ENCODE measurements at places on chromosomes 7 and 10. TPM values are rescaled to one million over a fixed set of nuclear protein-coding genes. Genes with fewer than 3 reads are reported as not detected.

Gene CLDN4
- total RNA-seq: 0.14 TPM

Gene ATG9B
- 3.5 TPM for total RNA-seq

Gene BLNK
- not detected for total RNA-seq

Gene CPN1
- total RNA-seq: not detected

DNA sequence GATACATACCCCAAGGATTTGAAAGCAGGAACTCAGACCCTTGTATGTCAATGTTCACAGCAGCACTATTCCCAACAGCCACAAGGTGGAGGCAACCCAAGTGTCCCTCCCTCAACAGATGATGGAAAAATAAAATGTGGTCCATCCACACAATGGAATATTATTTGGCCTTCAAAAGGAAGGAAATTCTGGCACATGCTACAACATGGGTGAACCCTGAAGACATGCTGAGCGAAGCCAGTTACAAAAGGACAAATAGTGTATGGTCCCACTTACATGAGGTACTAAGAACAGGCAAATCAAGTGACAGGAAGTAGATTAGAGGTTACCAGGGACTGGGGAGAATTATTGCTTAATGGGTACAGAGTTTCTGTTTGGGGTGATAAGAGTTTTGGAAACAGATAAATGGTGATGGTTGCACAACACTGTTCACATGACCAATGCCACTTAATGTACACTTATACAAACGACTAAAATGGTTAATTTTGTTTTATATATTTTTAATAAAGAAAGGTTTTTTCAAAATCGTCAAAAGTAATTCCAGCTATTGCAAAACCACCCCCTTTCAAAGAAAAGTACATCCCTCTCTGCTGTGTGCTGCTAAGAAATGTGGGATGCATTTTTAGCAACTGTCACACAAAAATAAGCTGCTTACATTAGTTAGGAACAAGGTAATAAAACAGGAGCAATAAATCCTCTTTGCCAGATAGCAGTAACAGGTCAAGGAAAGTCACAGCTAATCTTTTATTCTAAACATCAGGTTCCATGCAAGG, 85.7 kb downstream of the GRB10 start:
- no peak overlapping the region for H3K27ac ChIP-seq
- no peaks in the 10 kb centered on the region for H3K27me3 ChIP-seq
- H3K4me1 ChIP-seq: peaks cover 11% of the 10 kb centered on the region
- DNase-seq: no peak
- H3K4me3 ChIP-seq: no peak overlapping the region

DNA sequence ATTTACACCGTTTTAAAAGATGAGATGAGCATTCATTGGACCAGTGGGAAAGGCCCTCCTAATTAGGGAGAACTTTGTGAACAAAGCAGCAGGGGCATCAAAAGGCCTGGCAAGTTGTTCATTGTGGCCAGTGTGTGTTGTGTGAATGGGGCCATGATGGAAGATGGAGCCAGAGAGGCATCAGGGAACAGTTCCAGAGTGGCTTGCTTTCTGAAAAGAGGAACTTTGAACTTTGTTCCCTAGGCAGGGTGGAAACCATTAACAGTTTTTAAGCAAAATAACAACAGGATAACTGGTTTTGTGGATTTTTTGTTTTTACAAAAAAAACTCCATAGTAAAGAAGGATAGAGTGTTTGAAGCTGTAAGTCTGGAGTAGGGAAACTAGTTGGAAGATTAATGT, 12.5 kb downstream of the SUV39H2 start:
- H3K27me3 ChIP-seq: no peaks in the 10 kb centered on the region
- H3K4me3 ChIP-seq: no peak overlapping the region
- no peak overlapping the region for H3K27ac ChIP-seq
- H3K36me3 ChIP-seq: peaks cover 2% of the 10 kb centered on the region

GRCh38 chr7:107936312-107936711, 45.3 kb downstream of the DLD start:
- H3K36me3 ChIP-seq: peaks cover 10% of the 10 kb centered on the region

GRCh38 chr7:128783143-128783861, 7.7 kb upstream of the OPN1SW start:
- H3K4me1 ChIP-seq: no peaks in the 10 kb centered on the region
- H3K27me3 ChIP-seq: no peaks in the 10 kb centered on the region
- H3K27ac ChIP-seq: no peak overlapping the region
- no peak overlapping the region for H3K4me3 ChIP-seq
- peak; percentile 20 for DNase-seq

DNA sequence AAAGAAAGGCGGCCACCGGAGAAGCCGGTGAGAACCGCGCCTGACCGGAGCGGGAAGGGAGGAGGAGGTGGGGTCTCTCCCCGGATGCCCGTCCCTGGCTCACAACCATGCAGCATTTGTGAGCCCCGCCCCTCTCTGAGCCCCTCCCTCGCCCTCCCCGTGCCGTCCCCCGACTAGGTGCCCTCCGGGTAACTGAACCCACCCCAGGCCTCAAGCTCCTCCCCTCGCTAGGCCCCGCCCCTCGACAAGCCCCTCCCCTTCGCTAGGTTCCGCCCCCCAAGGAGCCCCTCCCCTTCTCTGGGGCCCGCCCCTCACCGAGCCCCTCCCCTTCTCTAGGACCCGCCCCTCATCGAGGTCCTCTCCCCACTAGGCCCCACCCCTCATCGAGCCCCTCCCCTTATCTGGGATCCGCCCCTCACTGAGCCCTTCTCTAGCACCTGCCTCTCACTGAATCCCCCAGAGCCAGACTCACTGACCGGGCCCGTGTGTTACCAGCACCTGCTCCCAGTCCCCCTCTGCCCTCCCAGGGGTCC, 42.2 kb upstream of the HSPB1 start:
- H3K4me3 ChIP-seq: no peak overlapping the region
- H3K27me3 ChIP-seq: peaks cover 22% of the 10 kb centered on the region
- H3K36me3 ChIP-seq: no peaks in the 10 kb centered on the region
- no peaks in the 10 kb centered on the region for H3K4me1 ChIP-seq
- H3K27ac ChIP-seq: no peak overlapping the region
- peak; percentile 62 for DNase-seq

DNA sequence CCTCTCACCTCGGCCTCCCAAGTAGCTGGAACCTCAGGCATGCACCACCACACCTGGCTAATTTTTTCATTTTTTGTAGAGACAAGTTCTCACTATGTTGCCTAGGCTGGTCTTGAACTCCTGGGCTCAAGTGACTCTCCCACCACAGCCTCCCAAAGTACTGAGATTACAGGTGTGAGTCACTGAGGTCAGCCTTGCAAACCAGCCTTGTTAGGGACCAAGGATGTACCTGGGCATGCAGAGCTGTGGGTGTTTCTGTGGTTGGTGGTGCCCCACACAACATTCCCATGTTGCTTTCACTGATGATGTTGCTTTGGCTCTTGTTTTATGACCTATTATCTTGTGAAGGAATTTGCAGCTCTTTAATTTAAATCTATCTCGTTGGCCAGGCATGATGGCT, 54.8 kb downstream of the OTUD1 start:
- no peaks in the 10 kb centered on the region for H3K36me3 ChIP-seq
- no peak overlapping the region for H3K4me3 ChIP-seq
- peaks cover 2% of the 10 kb centered on the region for H3K27me3 ChIP-seq
- no peak overlapping the region for H3K27ac ChIP-seq
- H3K4me1 ChIP-seq: no peaks in the 10 kb centered on the region
- DNase-seq: peak; percentile 25

GRCh38 chr7:3239291-3239691, 61.8 kb upstream of the SDK1 start:
- no peak overlapping the region for H3K27ac ChIP-seq
- peaks cover 4% of the 10 kb centered on the region for H3K36me3 ChIP-seq
- H3K4me1 ChIP-seq: no peaks in the 10 kb centered on the region
- DNase-seq: no peak
- H3K27me3 ChIP-seq: peaks cover 5% of the 10 kb centered on the region

- H3K4me3 ChIP-seq: no peak overlapping the region
- H3K4me1 ChIP-seq: no peaks in the 10 kb centered on the region
- no peaks in the 10 kb centered on the region for H3K27me3 ChIP-seq
- DNase-seq: peak; percentile 3
These were observed 102.2 kb upstream of the RET start for GRCh38 chr10:42974693-42975002.

DNA sequence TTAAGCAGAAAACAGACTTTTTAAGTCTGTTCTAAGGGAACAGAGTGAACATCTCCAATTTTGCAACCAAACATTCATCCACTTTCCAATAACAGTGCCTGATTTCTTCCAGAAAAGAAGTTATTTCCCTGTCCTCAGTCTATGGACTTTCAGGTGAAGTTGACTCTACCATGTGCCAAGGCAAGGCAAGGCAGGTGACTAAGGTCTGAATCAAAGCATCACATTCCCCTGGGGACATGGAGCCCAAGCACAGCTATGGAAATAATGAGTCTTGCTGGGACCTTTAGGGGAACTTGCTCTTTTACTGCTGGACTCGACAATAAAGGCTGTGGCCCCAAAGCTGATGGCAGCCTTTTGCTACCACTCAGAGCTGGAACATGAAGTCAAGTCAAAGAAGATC, 182.2 kb downstream of the FGFR2 start:
- H3K4me1 ChIP-seq: no peaks in the 10 kb centered on the region
- no peak overlapping the region for H3K4me3 ChIP-seq
- no peak for DNase-seq
- no peaks in the 10 kb centered on the region for H3K27me3 ChIP-seq
- no peak overlapping the region for H3K27ac ChIP-seq
- no peaks in the 10 kb centered on the region for H3K36me3 ChIP-seq

DNA sequence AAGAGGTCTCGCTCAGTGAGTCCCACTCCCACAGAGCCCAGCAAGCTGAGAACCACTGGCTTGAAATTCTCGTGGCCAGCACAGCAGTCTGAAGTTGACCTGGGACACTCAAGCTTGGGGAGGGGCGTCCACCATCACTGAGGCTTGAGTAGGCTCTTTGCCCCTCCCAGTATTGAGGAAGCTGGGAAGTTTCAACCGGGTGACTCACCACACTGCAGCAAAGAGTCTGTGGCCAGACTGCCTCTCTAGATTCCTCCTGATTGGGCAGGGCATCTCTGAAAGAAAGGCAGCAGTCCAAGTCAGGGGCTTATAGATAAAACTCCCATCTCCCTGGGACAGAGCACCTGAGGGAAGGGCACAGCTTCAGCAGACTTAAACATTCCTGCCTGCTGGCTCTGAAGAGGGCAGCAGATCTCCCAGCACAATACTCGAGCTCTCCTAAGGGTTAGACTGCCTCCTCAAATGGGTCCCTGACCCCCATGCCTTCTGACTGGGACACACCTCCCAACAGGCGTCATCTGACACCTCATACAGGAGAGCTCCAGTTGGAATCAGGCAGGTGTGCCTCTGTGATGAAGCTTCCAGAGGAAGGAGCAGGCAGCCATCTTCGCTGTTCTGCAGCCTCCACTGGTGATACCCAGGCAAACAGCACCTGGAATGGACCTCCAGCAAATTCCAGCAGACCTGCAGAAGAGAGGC, 970.9 kb upstream of the LRRN3 start:
- no peaks in the 10 kb centered on the region for H3K36me3 ChIP-seq
- H3K27ac ChIP-seq: no peak overlapping the region
- no peak overlapping the region for H3K4me3 ChIP-seq
- H3K27me3 ChIP-seq: no peaks in the 10 kb centered on the region
- H3K4me1 ChIP-seq: no peaks in the 10 kb centered on the region
- DNase-seq: no peak

- no peak overlapping the region for H3K27ac ChIP-seq
- no peaks in the 10 kb centered on the region for H3K4me1 ChIP-seq
- no peaks in the 10 kb centered on the region for H3K27me3 ChIP-seq
- no peak for DNase-seq
These were observed 85.2 kb upstream of the SEMA3C start for GRCh38 chr7:81004098-81004497.

DNA sequence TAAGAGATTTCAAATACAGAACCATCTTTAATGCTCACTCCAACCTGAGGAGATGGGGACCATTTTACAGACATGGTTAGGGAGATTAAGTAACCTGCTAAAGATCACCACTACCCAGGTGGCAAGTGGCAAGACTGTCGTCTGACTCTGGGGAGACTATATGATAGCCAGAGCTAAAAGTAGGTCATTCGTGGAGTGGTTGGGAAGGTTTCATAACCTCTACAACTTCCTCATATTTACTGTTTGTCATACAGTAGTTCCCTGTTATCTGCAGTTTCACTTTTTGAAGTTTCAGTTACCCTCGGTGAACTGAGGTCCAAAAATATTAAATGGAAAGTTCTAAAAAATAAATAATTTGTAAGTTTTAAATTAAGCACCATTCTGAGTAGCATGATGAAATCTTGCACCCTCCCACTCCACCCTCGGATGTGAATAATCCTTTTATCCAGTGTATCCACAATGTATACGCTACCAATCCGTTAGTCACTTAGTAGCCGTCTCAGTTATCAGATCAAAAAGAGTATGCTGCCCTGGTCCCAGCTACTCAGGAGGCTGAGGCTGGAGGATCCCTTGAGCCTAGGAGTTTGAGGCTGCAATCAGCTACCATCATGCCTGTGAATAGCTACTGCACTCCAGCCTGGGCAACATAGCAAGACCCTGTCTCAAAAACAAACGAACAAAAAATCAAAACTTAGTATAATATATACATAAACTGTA, 14.9 kb upstream of the LGI1 start:
- peaks cover 1% of the 10 kb centered on the region for H3K27me3 ChIP-seq
- no peak overlapping the region for H3K27ac ChIP-seq
- DNase-seq: no peak
- H3K36me3 ChIP-seq: no peaks in the 10 kb centered on the region

Data from activated CD4-positive, alpha-beta memory T cell treated with anti-CD3 and anti-CD28 coated beads for 36 hours (primary cell).